Left ventricle myocardium superior (tissue), 1 donor: ENCODE measurements at places on chromosomes 5 and 9. TPM values are rescaled to one million over a fixed set of nuclear protein-coding genes. Genes with fewer than 3 reads are reported as not detected.

GRCh38 chr9:108551030-108551841 is 304.6 kb downstream of the ACTL7B start:
- DNase-seq: no peak

DNA sequence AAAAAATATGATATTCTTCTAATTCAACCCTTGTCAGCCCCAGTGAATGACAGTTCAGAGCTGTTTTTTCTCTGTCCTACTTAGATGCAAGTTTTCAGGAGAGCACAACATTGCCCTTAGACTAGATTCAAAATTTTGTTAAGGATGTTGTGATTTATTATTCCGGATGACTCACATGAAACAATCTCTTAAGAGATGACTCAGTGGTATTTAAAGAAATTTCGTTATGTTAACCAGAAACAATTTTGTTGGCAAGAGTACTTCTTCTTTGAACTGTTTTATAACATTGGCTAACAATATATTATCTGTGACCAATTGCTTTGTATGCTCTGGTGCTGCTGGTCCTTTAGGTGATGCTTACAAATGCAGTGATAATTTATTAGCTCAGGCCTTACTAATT is 132.0 kb downstream of the IZUMO3 start:
- DNase-seq: no peak

- no peak for DNase-seq
Observed at GRCh38 chr9:88072831-88073375, 65.4 kb downstream of the SPATA31C2 start.

- DNase-seq: no peak
Observed at GRCh38 chr5:96173366-96173765, 211.7 kb upstream of the ELL2 start.

- DNase-seq: no peak
Observed at GRCh38 chr9:120735415-120736126, 21.3 kb upstream of the MEGF9 start.

Gene PDE6A
- total RNA-seq: 0.05 TPM

GRCh38 chr9:19493174-19493811 is 84.5 kb downstream of the ACER2 start:
- peak; percentile 92 for DNase-seq

GRCh38 chr5:127410959-127411358 is 106.5 kb upstream of the PRRC1 start:
- no peak for DNase-seq

Gene RNF183
- total RNA-seq: not detected

- DNase-seq: no peak
Observed at GRCh38 chr9:3397766-3398165, 128.0 kb downstream of the RFX3 start.

GRCh38 chr9:87270221-87270847 is 227.3 kb upstream of the DAPK1 start:
- DNase-seq: peak; percentile 61

DNA sequence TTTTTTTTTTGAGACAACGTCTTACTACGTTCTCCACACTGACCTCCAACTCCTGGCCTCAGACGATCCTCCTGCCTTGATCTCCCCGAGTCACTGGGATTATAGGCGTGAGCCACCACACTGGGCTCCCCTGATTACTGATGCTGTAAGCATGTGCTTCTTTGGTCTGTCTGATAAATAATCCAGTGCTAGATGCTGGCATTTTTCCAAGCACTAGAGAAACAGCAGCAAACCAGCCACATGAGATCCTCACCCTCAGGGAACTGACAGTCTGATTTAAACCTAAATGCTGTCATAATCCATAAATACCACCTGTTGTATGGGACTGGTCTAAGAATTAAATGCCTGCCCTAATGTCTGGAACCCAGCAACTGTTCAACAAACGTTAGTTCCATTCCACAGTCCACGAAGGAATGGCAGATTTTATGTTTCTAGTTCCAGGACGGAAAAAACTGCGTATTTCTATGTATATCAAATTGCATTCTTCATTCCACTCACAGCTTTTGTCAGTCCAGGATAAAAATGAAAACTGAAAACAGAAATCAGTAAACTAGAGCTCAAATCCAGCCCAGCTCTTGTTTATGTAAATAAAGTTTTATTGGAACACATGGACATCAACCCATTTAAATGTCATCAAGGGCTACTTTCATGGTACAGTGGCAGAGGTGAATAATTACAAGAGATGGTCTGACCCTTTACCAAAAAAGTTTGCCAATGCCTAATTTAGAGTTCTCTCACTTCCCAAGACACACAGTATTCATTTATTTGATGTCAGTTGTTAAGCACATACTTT is 20.1 kb downstream of the SLC35D2 start:
- DNase-seq: no peak

Gene PPP3R2
- not detected for total RNA-seq

GRCh38 chr5:72160329-72160728 is 53.1 kb downstream of the MAP1B start:
- no peak for DNase-seq

- DNase-seq: no peak
Observed at GRCh38 chr5:172045315-172045632, 38.8 kb upstream of the FBXW11 start.

DNA sequence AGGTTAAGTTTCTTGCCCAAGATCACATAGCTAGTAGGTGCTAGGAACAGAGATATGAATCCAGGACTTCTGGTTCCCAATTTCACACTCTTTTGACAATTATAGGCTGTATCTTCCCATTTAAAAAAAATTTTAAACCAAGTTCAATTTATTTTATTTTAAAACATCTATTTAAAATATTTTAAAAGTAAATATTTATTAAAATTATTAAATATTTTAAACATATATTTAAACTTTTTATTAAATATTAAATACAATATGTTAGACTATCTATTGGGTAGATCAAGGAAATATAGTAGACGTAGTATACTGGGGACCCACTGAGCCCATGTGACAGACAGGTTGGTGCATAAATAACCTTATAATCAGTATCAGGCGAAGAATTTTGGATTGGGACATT is 54.8 kb downstream of the GLRA1 start:
- no peak for DNase-seq

- no peak for DNase-seq
Observed at GRCh38 chr5:137266186-137266585, 232.9 kb downstream of the SPOCK1 start.

GRCh38 chr9:78298046-78298765 is 1.3 kb downstream of the PSAT1 start:
- DNase-seq: no peak

DNA sequence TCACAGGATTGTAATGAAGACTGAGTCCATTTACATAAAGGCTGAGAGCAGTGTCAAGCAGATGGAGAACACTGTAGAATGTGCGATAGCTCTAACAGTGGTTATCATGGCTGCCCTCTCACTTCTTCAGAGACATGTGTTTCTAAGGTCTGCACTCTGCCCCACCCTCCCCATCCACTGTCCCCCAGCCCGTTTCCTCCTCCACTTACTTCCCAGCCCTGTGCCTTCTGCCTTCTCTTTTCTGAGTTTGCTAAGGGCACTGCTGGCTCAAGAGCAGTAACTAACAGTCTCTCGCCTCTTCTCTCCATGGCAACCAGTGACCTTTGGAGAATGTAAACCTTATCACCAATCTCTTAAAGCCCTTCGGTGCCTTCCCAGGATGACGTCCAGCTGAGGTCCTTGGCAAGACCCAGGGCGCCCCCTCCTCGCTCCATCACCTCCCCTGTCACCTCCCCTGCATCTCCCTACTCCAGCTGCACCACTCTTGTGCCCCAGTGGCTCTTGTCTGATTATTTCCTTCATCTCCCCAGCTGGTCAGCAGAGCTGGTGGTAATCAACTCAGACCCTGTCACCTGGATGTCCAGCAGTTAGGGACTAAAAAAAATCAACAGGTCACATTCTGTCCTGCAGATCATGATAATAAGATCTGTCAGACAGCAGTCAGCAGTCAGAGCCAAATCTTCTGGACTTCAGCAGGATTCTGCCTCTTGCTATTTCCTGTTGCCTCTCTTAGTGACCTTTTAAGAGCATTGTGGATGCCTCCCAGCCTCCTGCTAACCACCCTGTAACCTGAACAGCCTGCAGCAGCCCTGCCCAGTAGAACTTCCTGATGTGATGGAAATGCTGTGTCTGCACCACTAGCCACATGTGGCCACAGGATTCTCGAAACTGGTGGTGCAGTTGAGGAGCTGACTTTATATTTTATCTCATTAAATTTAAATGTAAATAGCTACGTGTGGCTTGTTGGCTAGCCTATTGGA is 9.0 kb downstream of the FXN start:
- DNase-seq: no peak

- no peak for DNase-seq
Observed at GRCh38 chr9:109411069-109411761, 86.9 kb downstream of the PTPN3 start.

Gene CCDC183
- 2.2 TPM for total RNA-seq

Gene EXOC3
- 49.1 TPM for total RNA-seq

DNA sequence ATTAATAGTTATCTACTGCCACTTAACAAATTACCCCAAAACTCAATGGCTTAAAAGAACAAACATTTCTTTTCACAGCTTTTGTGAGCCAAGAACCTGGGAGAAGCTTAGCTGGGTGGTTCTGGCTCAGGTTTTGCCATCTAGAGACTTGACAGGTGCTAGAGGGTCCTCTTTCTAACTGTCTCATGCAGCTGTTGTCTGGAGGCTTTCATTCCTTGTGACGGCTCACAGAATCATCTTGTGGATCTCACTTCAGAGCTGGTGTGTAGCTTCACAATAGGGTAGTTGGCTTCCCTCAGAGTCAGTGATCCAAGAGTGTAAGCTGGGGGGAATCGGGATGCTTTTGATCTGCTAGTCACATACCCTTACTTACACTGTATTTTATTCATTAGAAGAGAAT is 81.2 kb upstream of the APC start:
- DNase-seq: no peak

Gene LCN9
- not detected for total RNA-seq

Gene FOXD4L4
- total RNA-seq: not detected

- no peak for DNase-seq
Observed at GRCh38 chr5:157494178-157494832, 34.3 kb downstream of the NIPAL4 start.

GRCh38 chr5:74441616-74442015 is 198.9 kb downstream of the ENC1 start:
- DNase-seq: no peak

Gene LMX1B
- 0.74 TPM for total RNA-seq

DNA sequence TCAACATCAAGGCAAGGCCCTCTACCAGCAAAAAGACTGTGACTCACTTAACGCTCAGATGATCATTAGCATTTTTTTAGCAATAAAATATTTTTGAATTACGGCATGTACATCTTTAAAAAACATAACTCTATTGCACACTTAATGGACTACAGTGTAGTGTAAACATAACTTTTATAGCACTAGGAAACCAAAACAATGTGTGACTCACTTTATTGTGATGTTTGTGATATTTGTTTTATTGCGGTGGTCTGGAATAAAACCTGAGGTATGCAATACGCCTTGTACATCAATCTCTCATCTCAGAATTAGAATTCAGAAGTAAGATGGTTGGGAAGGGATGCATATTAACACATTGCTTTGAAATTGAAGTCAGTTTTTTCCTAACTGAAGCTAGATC is 106.9 kb upstream of the PTCH1 start:
- DNase-seq: no peak

DNA sequence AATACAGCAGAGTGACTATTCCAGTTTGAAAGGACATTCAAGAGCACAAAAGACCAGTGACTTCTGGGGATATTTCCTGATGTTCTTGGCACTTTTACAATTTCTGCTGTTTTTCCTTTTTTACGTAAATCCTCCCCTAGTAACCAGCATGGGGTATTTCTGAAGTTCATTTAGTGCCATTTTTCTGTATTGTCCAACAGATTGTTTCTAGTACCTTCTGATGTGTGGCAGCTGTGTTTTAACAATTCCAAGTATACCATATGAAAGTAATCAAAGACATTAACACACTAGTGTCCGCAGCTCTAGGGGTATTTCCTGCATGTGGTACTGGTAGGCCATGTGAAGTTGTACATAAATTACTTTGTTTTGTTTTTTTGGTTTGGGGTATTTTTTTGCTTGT is 53.0 kb upstream of the SMARCA2 start:
- DNase-seq: no peak

- no peak for DNase-seq
Observed at GRCh38 chr9:127445851-127446712, 5.1 kb downstream of the RPL12 start.

- DNase-seq: no peak
Observed at GRCh38 chr5:111606194-111606593, 93.9 kb upstream of the STARD4 start.

Gene TOR1B
- total RNA-seq: 8.7 TPM

GRCh38 chr5:178327931-178328711 is 95.5 kb upstream of the PHYKPL start:
- DNase-seq: no peak

- DNase-seq: no peak
Observed at GRCh38 chr9:37100327-37100726, 20.0 kb upstream of the ZCCHC7 start.

GRCh38 chr5:15499528-15500324 is at the start of gene FBXL7:
TSS of gene FBXL7 (plus strand) at chr5:15500180.
- DNase-seq: peak; percentile 92

DNA sequence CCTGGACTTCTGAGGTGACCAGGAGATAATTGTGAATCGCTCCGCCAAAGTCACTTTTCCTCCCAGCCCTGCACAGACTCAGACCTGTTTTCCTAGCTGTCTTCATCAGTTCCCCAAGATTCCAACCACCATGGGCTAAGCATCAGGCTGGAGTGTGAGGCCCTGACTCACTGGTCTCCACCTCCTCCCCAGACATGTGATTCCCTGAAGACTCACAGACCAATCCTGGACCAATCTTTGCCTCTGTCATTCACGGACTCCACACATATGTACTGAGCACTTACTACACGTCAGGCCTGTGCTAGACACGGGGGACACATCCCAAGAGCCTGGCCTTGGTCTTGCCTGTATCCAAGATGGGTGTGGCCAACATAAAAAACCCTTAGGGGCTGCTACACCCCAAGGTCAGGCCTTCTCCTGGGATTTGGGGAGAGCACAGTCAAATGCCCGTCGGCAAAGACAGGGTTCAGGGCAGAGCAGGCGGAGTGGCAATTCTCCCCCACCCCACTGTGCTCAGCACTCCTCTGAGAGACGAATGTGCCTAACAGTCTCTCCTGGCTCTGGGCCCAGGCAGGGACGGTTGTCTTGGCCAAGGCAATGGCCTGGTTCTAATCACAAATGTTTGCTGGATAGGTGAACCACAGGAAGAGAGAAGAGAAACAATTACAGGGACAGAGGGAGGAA is 11.9 kb downstream of the EEIG1 start:
- peak; percentile 88 for DNase-seq

- no peak for DNase-seq
Observed at GRCh38 chr9:74653410-74654080, 156.4 kb downstream of the RORB start.
